ENCODE measurements at places on chromosomes 1 and 21. TPM values are rescaled to one million over a fixed set of nuclear protein-coding genes. Genes with fewer than 3 reads are reported as not detected.

Gene TAGLN2
- 358 TPM for total RNA-seq

Gene ERICH3
- 0.50 TPM for total RNA-seq

Gene RAVER2
- total RNA-seq: 9.4 TPM

Gene AKR7A3
- 6.2 TPM for total RNA-seq

Gene S100A14
- total RNA-seq: 75.9 TPM

Measured in kidney (tissue), 22 donors.